NCI-H1694 (cell line): ENCODE measurements at places on chromosomes 2 and 18.

DNA sequence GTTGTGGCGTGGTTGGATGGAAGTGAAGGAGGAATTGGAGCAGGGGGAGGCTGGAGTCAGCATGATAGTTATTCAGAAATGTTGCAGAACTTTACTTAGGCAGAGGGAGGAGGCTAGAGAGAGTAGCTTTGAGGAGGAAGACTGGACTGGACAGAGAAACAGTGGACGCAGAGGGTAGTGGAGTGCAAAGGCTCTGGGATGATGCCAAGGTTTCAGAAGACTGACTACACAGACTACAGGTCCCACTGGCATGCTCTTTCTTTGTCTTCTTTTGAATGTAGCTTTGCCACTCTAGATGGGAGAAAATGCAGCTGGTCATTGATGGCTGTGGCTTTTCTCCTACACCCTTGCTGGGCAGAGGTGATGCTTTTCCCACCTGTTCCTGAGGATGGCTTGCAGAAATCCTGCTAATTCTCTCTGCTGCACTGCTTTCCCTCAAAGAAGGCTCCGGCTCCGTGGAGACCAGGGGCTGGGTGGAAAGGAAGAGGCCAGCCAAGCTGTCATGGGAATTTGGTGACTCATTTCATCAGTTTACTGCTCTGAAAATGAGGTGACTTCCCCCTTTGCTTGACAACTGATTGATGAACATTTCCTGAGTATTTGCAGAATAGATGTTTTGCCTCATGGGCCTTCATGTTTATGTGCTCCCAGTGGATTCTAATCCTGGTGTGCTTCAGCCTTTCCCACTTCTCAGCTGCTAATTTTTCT is 42.4 kb downstream of the MEIS1 start:
- DNase-seq, result no peak

DNA sequence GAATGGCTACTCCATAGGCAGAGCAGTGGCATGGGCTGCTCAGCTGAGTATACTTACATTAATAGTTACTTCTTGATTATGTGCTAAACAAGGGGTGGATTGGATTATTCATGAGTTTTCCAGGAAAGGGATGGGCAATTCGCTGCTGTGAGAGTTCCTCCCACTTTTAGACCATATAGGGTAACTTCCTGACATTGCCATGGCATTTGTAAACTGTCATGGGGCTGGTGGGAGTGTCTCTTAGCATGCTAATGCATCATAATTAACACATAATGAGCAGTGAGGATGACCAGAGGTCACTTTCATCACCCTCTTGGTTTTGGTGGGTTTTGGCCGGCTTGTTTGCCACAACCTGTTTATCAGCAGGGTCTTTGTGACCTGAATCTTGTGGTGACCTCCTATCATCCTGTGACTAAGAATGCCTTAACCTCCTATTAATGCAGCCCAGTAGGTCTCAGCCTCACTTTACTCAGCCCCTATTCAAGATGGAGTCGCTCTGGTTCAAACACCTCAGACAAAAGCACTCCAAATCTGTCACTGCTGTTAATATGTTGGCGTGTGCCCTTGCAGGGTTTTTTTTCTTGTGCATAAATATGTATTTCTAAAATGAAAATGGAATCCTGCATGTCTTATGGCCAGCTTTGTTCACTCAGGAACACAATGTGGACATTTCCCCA is 56.0 kb downstream of the CYBRD1 start:
- DNase-seq, result no peak

- DNase-seq, result no peak
Observed at GRCh38 chr2:205020673-205021072, 475.4 kb downstream of the PARD3B start.

DNA sequence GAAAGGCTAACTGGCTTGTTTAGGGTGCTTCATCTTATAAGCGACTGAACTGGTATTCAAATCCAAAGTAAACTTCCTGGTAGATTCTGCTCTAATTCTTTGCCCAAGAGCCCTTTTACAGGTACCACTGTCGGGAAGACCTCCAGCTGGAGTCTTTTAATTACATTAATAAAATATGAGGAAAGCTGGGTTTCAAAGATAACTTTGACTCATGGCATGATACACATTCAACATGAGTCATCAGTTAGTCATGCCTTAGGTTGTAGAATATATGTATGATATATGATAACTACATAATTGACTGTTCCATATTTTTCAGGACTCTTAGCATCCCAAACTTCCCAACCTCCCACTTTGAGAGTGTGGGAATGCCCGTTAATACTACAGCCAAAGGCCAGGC is 32.3 kb downstream of the ZCCHC2 start:
- no peak for DNase-seq

GRCh38 chr18:26550998-26551694 is 2.8 kb upstream of the KCTD1 start:
- DNase-seq, result no peak

DNA sequence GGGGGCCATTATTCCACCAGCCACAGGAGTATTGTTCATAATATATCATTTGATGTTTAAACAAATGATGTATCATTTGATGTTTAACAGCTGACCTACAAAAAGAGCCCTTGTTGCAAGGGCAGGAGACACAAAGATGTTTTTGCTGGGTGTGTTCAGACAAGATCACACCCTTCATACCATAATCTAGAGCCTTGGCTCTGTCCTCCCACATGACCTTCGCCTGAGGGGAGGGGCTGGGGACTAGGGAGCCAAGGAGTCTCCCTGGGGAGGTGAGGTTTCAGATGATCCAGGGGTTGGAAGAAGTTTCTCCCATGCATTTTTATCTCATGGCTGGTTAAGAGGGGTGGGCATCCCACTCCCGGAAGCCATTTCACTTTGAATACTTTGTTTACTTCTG is 33.5 kb downstream of the CDC42EP3 start:
- no peak for DNase-seq

- no peak for DNase-seq
Observed at GRCh38 chr2:84458551-84459017, 496 bp downstream of the SUCLG1 start.

- DNase-seq, result no peak
Observed at GRCh38 chr2:60095202-60095815, 458.1 kb downstream of the BCL11A start.

GRCh38 chr2:233047667-233048066 is 12.5 kb upstream of the INPP5D start:
- DNase-seq, result no peak

DNA sequence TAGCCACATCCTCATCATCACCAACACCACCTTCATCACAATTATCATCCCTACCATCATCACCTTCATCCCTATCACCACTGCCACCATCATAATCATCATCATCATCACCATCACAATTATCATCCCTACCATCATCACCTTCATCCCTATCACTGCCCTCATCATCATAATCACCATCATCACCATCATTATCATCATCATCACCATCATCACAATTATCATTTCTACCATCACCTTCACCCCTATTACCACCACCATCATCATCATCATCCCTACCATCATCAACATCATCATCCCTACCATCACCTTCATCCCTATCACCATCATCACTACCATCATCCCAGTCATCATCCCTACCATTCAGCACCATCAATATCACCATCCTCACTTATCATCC is 140.5 kb downstream of the LOXHD1 start:
- no peak for DNase-seq

DNA sequence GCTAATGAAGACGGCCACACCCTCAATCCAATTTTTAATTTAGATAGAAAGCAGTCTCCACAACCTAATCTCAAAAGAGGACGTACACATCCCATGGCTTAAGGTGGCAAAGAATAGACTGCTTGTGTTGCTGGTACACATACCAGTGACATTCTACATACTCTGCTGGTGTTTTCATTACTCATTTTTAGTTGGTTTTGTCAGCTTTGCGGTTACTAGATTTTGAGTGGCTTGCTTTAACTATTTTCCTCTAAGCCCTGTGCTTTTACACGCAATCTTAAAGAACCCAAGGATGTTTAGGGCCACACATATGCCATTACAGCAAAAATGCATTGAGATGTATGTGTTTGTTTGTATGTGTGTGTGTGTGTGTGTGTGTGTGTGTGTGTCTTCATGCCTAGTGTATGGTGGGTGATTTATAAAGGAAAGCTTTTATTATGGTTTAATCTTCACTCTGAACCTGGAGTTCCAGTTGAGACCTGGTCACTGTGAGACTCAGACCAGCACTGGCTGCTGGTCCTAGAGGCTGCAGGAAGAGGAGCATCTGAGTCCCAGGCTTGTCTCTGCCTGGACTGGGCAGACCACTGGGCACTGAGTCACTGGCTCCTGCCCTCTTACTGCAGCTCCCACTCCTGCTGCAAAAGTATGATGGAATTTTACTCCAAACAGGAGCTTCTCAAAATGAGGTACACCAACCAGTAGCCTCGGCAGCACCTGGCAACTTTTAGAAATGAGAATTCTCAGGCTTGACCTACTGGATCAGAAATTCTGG is 415.9 kb downstream of the NBAS start:
- DNase-seq, result no peak

GRCh38 chr18:38052879-38053590 is 487.4 kb upstream of the CELF4 start:
- no peak for DNase-seq

GRCh38 chr2:225020168-225020849 is 22.0 kb downstream of the DOCK10 start:
- no peak for DNase-seq

DNA sequence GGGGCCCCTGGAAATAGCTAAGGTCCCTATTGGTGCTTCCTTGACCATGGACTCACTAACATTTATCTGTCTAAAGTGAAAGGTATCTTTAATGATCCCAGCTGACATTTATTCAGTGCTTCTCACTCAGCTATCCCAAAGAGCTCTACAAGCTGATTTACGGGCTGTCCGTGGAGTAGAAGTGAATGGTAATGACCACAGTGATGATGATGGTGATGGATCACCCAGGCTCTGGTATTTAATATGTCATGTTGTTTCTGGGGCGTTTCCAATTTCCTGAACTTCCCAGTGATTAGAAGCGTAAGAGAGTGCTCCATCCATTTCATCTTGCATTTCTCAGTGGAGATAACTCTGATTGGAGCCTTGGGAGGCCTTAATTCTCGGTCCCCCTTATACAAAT is 304.3 kb downstream of the HRH4 start:
- DNase-seq, result no peak

- no peak for DNase-seq
Observed at GRCh38 chr2:158781353-158781961, 13.7 kb upstream of the DAPL1 start.

DNA sequence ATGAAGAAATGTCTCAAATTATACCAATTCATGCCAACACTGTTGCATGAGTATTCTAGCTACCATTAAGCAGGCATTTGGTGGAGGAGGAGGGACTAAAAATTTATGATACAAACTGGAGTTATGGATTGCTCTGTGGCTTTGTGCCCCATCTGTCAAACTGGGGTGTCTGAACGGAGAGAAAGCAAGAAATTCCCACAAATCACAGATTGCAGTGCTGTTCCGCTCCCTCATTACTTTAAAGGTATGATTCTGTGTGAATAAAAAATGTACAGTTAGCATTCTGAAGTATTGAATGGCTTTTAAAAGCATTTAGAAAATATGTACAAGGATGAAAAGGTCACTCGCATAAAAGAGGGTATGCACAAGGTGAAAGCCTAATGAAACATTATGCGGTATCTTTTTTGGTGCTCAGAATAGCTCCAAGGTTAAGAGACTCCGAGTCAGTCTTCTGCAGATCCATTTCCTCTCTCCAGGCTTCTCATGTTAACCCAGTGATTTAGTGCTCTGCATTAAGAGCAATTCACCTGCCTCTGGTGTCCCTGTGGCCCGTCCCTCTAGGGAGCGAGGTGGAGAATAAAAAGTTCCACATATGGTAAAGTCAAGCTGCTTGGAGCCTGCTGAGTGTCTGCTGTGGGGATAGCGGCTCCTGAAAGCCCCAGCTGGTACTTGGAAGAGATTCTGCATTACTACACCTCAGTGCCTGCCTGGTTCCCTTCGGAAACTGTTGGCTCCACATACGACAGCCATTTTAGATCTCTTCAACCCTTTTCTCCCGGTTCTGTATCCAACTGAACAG is 184.2 kb downstream of the ZNF521 start:
- DNase-seq, result no peak

- DNase-seq, result no peak
Observed at GRCh38 chr18:26227051-26227670, 916 bp downstream of the TAF4B start.

DNA sequence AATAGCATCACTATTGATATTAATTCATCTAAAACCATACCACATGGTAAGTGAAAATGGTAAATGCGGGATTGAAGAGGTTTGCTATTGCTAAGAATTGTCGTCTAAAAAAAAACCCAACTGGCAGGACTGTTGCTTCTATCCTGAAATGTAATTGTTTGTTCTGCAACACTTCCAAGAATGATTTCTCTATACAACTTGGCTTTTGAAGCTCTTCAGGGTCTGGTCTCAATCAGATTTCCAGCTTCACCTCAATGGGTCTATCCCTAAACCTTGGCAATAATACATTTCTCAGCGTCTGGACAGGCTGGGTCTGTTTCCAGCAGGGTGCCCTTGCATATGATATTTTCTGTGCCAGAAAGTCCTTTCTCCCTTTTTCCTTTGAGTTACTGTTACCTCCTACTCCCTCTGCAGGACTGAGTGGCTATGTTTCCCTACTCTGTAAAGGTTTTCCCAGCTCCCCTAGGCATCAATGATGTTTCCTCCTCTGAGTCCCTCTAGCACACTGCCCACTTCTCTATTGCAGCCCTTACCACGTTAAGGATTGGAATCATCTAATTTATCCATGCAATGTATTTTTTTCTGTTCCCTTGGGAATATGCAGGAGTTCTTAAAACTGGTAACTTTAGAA is 118.2 kb upstream of the REV1 start:
- DNase-seq, result no peak

GRCh38 chr2:217559084-217559483 is 443.7 kb downstream of the TNS1 start:
- DNase-seq, result no peak

- DNase-seq, result no peak
Observed at GRCh38 chr2:241803387-241804325, 5.3 kb upstream of the NEU4 start.

- DNase-seq, result no peak
Observed at GRCh38 chr2:14933753-14934152, 301.2 kb downstream of the LRATD1 start.

GRCh38 chr2:165820296-165820695 is 26.2 kb upstream of the GALNT3 start:
- no peak for DNase-seq

- no peak for DNase-seq
Observed at GRCh38 chr2:145108959-145109710, 589.2 kb upstream of the ZEB2 start.

DNA sequence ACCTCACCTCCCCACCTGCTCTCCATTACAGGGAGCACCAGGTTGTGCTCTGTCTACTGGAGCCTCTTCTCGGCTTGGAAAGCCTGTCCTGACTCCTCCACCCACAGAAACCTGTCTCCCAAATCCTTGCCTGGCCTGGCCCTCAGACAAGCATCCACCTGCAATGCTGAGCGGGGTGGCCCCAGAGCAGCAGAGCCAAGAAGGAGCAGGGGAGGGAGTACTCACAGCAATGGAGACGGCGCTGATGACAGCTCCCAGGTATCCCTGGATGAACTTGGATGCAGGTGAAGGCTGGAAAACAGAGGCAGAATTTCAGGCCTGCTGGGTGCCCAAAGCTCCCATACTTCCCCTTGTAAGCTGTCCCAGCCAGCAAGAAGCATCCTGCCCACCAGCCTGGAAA is 72.8 kb downstream of the SFXN5 start:
- DNase-seq, result no peak
